ENCODE measurements at places on chromosomes 16 and 17.

- DNase-seq, result no peak
Measured at GRCh38 chr17:48477221-48477620, 47.2 kb upstream of the SKAP1 start.

- DNase-seq, result peak; percentile 41
Measured at GRCh38 chr17:75832652-75833400, 11.4 kb downstream of the UNC13D start.

DNA sequence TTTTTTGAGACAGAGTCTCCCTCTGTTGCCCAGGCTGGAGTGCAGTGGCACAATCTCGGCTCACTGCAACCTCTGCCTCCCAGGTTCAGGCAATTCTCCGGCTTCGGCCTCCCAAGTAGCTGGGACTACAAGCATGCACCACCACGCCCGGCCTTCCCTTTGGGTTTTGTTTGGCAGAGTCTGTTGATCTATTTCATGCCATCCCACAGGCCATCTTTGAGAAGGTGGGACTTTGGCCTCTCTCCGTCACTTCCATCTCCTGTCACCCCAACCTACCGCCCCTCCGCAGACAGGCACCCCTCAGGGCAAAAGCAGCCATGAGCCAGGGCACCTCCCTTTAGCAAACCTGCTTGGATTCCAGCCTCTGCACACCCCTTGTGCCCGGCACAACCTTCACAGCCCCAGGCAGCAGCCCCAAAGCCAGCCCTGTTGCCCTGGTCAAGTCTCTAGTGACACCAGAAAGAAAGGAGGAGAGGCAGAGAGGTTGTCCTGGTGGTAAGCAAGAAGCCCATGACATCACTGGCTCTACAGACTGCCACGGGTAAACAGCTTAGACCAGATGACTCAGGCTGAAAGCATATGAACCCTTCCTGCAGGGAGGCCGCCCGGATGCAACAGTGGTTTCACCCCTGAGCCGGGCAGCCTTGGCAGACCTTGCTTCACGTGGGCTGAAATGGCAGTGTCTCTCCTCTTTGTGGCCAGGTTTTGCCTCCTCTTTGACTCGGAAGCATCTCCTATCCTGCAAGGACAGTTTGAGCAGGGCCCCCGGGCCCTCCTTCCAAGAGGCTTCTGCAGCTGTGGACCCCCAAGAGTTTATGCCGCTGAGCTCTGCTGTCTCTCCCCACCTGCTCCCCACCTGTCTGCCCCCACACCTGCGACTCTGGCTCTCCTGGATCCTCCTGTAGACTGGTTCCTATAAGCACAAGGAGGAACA, 8.1 kb upstream of the TIMP2 start:
- DNase-seq, result no peak

- no peak for DNase-seq
Measured at GRCh38 chr16:3997231-3997841, 116.8 kb upstream of the CREBBP start.

DNA sequence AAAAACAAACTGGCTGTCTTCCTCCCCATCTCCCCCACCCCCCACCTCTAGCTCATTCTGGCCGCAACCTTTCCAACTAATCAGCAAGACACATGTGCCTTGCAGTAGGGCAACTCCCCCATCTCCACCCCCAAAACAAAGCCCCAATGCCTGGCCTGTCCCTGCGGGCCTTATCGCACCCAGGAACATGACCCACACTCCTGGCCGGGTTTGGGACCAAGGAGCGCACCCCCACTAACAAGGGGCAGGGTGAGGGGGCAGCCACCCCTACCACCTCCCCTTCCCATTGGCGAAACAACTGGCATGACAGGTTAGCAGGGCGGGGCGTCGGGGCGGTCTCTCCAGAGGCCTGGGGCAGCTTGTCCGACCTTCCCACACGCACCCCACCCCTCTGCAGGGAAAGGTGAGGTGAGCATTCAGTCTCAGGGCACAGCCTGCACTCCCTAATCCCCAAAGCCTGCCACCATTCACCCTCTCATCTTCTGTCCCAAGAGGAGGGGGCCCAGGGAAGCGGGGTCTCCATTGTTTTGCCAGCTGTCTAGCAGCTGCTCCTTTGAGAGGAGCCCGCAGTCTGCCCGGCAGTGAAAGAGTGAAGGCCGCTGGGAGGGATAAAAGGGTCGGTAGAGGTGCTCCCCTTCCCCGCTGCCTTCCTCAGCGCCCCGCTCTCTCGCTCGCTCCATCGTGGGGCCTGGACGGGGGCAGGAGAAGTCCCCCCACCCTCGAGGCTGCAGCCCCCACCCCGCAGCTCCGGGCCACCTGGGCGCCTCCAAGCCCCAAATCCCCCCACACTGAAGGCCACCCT, 765 bp downstream of the MYO18A start:
- no peak for DNase-seq

GRCh38 chr17:81859906-81860755, at the start of gene P4HB:
TSS of gene P4HB (minus strand) at chr17:81860535. CDS start at chr17:81860471, 64 bp downstream.
- DNase-seq, result peak; percentile 85

DNA sequence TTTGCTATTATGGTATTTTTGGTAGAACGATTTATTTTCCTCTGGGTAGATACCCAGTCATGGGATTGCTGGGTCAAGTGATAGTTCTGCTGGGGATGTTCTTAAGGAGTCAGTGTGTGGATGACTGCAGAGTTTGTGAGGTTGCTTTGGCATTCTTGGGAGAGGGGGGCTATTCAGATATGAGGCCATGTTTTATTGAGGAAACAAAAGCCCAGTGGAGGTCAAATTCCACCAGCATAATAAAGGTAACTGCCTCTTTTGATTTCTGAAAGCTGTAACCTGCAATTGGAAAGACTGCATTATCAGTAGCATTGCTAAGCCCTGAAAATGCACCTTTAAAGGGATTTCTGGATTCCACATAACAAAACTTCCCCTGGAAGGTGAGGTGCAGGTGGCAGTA, 43.7 kb upstream of the HNF1B start:
- DNase-seq, result no peak

GRCh38 chr17:83024218-83024971, 55.0 kb upstream of the METRNL start:
- DNase-seq, result no peak

GRCh38 chr17:39804839-39805238, 59.3 kb downstream of the IKZF3 start:
- DNase-seq, result no peak
